ENCODE measurements at places on chromosomes 6 and 20.

DNA sequence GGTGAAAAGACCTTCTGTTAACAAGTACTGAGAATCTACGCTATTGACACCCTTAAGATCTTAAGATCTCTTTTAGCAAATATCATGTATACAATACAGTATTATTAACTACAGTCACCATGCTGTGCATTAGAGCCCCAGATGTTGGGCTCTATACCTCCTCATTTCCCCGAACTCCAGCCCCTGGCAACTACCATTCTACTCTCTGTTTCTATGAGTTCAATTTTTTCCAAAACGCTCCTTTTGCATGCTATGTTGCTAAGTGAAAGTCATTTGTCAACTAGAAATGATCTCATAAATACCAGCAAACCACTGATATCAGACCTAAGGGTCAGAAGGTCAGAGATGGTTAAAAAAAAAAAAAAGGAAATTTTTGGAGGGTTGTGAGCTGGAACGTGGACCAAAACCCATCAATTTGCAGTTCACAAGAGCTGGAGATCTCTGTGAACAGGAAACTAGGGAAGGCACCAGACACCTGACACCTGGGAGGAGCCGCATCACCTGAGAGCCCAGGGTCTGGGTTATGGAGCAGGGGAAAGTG lies 122.0 kb upstream of the KCNK16 start:
- no peak for DNase-seq

GRCh38 chr20:46438156-46438750 lies 31.8 kb upstream of the ELMO2 start:
- DNase-seq = no peak

GRCh38 chr6:28449056-28449455 lies 5.8 kb upstream of the ZSCAN23 start:
- DNase-seq = no peak

DNA sequence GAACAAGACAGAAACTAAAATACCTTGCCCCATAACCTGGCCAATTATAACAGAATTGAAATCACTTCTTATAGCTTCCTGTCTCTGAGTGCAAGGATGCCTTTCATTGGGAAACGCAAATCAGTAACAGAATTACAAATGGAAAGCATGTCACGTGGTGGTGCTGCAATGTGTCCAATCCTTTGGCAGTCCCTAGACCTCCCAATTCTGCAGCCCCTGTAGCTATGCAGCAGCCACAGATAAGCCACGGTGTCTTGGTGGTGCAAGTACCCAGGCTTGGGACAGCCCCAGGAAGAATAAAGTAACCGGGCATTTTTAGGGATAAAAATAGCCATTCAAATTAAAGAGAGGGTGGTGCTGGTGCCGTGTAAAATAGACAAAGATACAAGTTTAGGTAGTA lies 134.6 kb upstream of the CCN2 start:
- DNase-seq = no peak

All from GM12892 (cell line).